ENCODE measurements at places on chromosomes 16 and 17.

GRCh38 chr17:18246880-18247612 is 11.5 kb downstream of the FLII start:
- no peak for DNase-seq

GRCh38 chr17:61770752-61771533 is 92.4 kb downstream of the BRIP1 start:
- no peak for DNase-seq

DNA sequence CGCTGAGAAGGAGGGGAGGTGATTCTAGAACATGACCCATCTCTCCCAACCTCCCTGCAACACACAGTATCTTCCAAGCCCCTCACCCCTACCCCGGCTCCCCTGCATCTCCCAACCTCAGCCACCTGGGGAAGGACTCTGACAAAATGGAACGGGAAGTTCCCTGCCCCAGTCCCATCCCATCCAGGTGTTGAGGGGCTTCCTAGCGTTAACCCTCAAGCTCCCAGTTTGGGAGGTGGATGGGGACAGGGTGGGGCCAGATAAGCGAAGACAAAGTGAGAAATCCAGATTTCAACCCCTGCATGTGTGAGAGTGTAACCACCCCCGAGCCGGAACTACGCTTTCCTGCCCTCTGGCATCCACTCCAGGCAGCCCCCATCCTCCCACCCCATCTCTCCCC is 1.8 kb downstream of the ZSCAN10 start:
- DNase-seq, result no peak

- no peak for DNase-seq
These were observed 23.0 kb downstream of the ERN1 start for GRCh38 chr17:64106918-64107317.

GRCh38 chr16:72532906-72533410 is 361.0 kb upstream of the PMFBP1 start:
- no peak for DNase-seq

DNA sequence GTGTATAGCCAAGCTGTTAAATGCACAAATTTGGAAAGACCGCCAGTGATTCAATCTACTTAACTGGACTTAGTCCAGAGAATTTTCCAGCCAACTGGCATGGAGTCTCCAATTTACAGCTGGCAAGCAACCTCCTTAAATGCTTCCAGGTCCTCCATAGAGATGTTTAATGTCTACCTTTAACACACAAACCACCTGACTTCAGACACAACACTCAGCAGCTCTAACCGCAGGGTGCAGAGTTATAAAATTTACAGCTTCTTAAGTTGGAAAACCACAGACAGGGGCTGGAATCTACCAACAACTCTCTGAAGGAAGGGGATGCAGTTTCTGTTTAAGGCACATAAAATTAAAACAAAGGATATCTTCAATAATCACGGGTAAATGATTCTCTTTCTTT is 106.9 kb downstream of the SYCE1L start:
- DNase-seq, result no peak

DNA sequence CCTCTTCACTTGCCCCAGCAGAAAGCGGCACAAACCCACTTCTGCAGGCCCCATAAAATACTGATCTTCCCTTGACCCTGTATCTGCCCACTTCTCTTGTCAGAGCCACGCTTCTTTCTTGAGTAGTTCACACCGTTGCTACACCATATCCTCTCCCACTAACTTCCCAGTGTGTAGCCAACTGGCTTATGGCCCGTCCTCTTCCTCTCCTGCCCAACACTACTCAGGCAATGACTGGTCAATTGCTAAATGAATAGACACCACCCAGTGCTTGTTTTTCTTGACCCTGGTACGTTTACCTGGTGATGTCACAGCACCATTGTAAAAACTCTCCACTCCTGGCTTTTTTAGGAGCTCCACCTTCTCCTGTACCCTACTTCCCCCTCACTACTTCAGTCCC is 86.9 kb downstream of the NDEL1 start:
- DNase-seq, result no peak
